ENCODE measurements at places on chromosomes 11 and 22. TPM values are rescaled to one million over a fixed set of nuclear protein-coding genes. Genes with fewer than 3 reads are reported as not detected.

SLC6A5 gene
- not detected for total RNA-seq

XBP1 gene
- total RNA-seq: 59.7 TPM

SERHL2 gene
- not detected for total RNA-seq

CHRM1 gene
- not detected for total RNA-seq

PTGDR2 gene
- total RNA-seq: 0.09 TPM

KCNE3 gene
- not detected for total RNA-seq

MMP8 gene
- not detected for total RNA-seq

NPTXR gene
- 15.1 TPM for total RNA-seq

FLRT1 gene
- not detected for total RNA-seq

NPAS4 gene
- not detected for total RNA-seq

MPPED2 gene
- total RNA-seq: not detected

SEPTIN5 gene
- 10.1 TPM for total RNA-seq

ST14 gene
- 0.18 TPM for total RNA-seq

MAPK8IP2 gene
- total RNA-seq: 3.9 TPM

KCNJ1 gene
- total RNA-seq: not detected

MOGAT2 gene
- total RNA-seq: not detected

DLAT gene
- total RNA-seq: 30.8 TPM

LRRC56 gene
- total RNA-seq: 0.28 TPM

Data from A549 treated with ZK216348 at 1 μM for 4 hours (cell line).